ENCODE measurements at places on chromosomes 3 and 15.

- no peak for DNase-seq
Measured at GRCh38 chr3:27696906-27697305, 25.2 kb downstream of the EOMES start.

GRCh38 chr15:64521726-64522164, 61.4 kb downstream of the ZNF609 start:
- peak; percentile 97 for DNase-seq

DNA sequence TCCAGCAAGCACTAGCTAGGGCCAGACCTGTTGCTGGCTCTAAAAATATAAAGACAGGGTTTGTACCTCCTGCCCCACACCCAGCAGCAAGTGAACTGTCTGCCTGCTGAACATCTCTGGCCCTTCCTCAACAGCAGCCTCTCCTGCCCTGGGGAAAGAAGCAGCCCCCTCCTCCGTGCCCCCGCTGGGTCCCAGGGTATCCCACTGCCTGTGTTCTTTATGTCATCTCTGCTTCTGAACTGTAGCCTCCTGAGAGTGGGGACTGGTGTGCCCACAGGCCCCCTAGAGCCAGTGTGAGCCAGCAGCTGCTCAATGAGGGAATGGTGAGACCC, 54.5 kb downstream of the ACAD9 start:
- DNase-seq: no peak

GRCh38 chr3:186220365-186220764, 111.5 kb upstream of the ETV5 start:
- peak; percentile 44 for DNase-seq

- no peak for DNase-seq
Measured at GRCh38 chr3:17674082-17674686, 68.2 kb downstream of the TBC1D5 start.

GRCh38 chr15:55003965-55004873, 192.5 kb downstream of the RSL24D1 start:
- DNase-seq: no peak

- no peak for DNase-seq
Measured at GRCh38 chr3:78879295-78879860, 888.4 kb downstream of the ROBO1 start.

DNA sequence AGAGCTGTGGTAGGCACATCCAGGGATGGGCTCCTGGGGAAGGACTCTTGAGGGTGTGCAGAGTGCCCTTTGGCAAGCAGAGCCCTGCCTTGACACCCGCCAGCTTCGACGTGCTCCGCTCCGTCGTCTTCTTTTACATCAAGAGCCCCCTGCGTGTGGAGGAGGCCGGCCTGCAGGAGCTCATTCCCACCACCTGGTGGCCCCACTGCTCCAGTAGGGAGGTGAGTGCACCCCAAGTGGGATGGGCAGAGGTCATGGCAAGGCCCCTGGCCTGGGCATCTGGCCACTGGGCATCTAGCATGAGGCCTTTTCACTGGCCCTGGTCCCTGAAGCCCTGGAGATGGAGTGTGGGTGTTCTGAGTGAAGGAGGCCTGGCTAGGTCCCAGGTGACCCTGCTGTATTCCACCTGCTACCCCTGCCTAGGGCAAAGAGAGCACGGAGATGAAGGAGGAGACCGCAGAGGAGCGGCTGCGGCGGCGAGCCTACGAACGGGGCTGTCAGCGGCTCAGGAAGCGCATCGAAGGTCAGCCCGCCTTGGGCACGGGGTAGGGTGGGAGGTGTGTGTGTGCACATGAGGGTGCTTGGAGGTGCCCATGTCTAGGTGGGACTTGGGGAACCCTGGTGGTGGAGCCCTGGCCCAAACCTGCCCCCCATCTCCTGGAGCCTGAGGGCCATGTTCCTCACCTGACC, 12.2 kb downstream of the RNF123 start:
- DNase-seq: peak; percentile 27

GRCh38 chr15:46297766-46298165, 662.9 kb downstream of the SQOR start:
- DNase-seq: no peak

GRCh38 chr3:114639171-114639570, 345.3 kb downstream of the TIGIT start:
- peak; percentile 32 for DNase-seq

GRCh38 chr3:195059471-195060216, 211.3 kb downstream of the XXYLT1 start:
- DNase-seq: no peak

DNA sequence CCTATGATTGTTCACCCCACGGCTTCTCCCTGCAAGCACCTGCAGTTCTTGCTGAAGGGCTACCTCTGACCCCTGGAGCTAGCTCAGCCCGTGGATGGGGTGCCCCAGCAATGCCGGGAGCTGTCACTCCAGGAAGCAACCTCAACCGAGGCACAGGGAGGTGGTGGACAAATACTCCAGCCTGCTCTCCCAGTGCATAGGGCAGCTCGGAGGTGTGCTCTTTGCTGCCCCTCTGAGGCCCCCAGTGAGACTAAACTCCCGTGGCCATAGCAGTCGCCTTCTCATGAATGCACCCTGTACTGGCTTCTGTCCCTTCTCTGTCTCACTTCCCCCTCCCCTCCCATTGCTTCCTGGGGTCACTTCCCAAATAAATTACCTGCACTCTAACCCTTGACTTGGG, 48.5 kb downstream of the LINGO1 start:
- DNase-seq: peak; percentile 50

DNA sequence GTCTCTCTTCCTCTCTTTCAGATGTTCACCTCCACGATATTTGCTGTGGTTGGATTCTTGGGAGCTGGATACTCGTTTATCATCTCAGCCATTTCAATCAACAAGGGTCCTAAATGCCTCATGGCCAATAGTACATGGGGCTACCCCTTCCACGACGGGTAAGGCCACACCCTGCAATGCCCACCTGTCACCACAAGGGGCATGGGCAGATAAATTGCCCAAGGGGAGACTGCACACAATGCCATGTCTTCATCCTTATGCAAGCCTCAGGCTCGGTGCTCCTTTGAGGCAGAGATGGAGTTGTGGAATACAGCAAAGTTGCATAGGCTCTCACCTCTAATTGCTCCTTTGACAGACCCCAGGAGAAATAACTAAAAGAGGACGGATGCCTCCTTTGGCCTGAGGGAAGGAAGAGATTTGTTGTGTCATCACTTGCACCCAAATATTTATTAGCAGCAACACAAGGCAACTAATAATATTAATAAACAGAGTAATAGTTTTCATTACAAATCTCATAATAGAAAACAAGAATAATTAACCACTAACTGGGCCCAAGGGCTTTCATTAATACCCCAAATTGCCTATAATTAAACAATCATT, 13.2 kb downstream of the TM4SF4 start:
- DNase-seq: peak; percentile 64

DNA sequence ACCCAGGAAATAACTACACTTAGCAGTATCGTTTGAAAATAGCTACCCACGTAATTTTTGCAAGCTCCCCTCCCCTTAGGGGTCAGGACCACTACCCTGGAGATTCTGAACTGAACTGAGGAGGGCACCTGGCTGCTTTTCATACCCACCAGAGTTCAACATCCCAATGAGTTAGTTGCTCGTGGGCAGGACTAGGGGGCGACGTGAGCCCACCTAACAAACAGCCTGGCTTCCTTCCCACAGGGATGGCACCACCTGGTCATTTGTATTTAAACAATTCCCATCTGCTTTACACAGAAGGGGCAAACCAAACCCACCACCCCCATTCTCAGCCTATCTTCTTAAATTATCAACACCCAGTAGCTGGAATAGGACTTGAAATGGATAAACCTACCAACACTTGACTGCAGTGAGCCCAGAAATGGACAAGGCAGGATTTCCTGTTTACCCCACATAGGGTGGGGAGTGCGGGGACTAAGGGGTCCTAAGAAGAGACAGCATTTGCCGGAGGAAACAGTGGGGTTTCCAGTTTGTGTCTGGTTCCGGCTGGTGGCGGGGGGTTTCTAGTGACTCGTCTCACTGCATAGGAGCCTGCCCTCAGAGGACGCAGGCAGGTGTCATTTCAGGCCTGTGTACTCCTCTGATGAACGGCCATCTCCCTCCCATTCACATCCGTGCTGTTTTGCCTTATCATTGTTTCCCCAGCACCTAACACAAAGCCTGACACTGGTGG, 11.6 kb upstream of the VGLL4 start:
- DNase-seq: peak; percentile 22

DNA sequence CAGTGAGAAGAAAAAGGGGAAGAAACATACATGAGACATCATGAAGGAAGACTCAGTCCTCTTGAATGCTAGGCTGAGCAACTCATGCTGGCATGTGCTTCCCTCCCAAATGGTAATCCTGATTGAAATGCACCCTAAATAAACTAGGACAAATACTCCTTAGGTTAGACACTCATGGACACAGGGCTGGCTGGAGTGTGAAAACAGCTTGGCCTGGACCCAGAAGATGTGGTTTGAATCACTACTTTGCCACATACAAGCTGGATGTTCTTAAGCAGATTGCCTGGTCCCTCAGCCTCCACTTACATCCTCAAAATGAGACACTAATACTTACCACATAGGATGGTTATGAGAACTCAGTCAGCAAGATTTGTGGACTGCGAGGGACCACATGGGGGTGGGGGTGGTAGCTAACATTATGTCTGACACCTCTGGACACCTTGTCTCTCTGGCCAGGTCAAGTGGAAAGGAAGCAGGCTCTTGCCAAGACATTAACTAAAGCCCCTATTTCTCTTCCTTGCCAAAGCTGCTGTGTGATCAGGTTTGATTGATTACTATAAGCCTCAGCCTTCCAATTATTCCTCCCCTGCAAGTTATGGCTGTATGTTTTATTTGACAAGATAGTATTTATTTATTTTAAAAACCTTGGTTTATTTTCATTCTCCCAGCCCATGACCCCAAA, 138.9 kb upstream of the SLC7A14 start:
- no peak for DNase-seq

GRCh38 chr15:42267286-42267685, 5.7 kb upstream of the GANC start:
- DNase-seq: no peak

DNA sequence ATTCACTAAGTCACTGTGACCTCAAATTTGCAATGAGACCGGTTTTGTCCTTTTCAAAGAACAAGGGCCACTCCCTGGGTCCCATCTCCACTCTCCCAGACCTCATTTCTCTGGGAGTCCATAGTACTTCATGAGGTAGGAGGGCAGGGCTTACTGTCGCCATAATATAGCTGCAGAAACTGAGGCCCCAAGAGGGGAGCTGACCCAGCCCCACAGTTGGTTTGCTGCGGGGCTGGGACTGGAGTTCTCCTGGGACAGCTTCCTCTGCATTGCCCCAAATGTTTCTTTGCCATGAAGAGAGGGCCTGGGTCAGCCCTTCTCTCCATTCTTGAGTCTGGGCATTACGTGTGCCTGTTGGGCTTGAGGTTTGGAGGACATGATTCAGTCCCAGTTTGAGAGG, 60.1 kb downstream of the ITGA11 start:
- DNase-seq: no peak

GRCh38 chr15:70715840-70716485, 47.4 kb downstream of the UACA start:
- DNase-seq: peak; percentile 22

DNA sequence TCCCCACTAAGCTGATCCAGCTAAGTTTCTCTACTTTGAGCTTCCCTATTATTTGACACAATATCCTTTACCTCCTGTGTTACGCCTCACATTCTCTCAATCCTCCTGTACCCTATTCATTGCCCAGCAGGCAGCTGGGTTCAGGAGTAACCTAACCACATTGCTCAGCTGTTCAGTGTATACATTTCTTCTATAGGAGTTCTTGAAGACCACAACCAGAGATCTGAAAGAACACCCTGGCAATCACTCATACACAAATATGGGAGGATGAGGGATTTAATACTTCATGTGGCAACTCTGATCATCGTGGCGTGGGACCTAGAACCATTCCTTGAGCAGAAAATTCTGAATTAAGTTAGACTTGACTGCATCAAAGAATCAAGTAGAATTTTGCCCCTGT, 346.8 kb upstream of the ARPP21 start:
- DNase-seq: no peak

GRCh38 chr3:156793851-156794250, 32.3 kb upstream of the LEKR1 start:
- peak; percentile 46 for DNase-seq

- DNase-seq: peak; percentile 65
Measured at GRCh38 chr15:44427756-44428724, 611 bp downstream of the CTDSPL2 start.

GRCh38 chr3:13561967-13562366, 13.0 kb downstream of the FBLN2 start:
- no peak for DNase-seq

GRCh38 chr15:41990691-41991090, 18.3 kb upstream of the EHD4 start:
- DNase-seq: no peak

DNA sequence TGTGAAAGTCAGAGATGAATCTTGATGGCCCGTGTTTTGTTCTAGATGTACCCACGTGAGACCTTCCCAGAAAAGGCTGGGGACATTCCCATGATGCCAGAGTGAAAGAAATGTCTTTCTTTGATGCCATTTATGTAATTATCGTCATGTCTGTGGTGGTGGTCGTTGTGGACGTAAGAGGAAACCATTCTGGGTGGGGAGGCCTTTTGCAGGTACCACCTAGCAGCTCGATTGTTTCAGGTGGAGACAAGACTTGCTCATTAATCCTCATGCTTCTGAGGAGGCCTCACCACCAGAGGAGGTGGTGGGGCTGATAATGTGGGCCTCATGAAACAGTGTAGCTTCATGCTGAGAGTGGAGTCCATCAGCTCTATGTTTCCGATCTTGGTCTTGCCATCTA, 58.1 kb upstream of the USP3 start:
- no peak for DNase-seq

GRCh38 chr15:78642331-78642730, 1.3 kb upstream of the CHRNB4 start:
- no peak for DNase-seq

DNA sequence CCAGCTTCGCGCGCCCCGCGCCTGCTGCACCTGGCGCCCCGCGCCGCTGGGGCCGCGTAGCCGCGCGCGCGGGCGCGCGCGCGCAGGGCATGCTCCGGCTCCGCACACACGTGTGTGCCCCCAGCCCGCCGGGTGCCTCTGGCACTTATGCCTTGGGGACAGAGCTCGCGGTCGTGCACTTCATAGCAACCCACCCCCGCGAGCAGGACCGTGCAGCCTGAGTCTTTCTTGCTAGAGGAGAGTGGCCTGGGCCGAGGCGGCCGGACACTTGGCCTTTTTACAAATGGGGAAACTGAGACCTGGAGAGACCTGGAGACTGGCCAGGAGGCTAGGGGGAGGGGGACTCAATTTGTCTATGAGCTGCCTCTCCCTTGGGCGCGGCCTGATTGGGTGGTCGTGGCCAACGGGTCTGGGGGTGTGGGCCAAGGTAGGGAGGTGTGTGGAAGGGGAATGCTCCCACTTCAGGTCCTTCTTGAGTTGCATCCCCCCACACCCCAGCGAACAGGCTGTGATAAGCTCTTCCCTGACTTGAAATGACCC, 562 bp downstream of the NBEAL2 start:
- DNase-seq: no peak

All from SK-MEL-5 (cell line).